Hepatocyte (in vitro differentiated cells): ENCODE measurements at places on chromosomes 5 and 9.

DNA sequence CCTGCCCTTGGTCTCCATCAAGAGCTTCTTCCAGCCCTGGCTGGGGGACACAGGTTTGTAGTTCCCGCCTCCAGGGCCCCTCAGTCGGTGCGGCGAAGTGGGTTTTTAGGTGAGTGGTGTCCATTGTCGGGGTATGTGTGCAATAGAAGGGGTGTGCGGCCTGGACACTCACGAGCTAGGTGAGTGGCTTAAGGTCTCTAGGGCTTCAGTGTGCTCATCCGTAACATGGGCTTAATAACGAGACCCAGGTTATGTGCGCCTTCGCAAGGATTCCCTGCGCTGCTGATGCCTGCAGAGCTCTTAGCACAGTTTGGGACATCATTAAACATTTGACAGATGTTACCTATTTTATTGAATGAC, 656 bp downstream of the CEP78 start:
- DNase-seq = no peak

DNA sequence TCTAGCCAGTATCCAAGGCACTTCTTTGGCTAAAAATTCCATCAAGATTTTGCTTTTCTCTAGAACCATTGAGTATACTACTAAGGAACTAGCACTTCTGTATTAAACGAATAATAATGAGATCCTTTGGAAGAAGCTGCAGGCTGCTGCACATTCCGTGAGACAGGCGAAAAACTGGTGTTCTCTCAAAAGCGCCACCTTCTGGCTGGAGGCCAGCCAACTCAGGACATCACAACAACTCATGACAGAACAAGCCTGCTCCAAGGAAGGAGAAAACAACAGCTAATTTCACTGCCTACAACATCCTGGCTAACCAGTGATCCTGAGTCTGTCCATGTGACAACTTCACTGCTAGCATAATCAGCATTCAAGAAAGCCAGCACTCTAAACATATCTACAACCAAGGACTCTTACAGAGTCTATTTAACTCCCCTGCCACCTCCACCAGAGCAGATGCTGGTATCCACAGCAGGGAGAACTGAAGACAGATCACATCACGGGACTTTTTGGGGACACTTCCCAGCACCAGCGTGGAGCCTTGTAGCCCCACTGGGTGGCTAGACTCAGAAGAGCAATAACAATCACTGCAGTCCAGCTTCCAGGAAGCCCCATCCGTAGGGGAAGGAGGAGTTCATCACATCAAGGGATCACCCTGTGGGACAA, 150.5 kb downstream of the YTHDC2 start:
- peak; percentile 57 for DNase-seq

GRCh38 chr5:138649775-138650174, 74.6 kb upstream of the HSPA9 start:
- DNase-seq = no peak

GRCh38 chr9:109270441-109270840, 50.4 kb downstream of the EPB41L4B start:
- DNase-seq = no peak

DNA sequence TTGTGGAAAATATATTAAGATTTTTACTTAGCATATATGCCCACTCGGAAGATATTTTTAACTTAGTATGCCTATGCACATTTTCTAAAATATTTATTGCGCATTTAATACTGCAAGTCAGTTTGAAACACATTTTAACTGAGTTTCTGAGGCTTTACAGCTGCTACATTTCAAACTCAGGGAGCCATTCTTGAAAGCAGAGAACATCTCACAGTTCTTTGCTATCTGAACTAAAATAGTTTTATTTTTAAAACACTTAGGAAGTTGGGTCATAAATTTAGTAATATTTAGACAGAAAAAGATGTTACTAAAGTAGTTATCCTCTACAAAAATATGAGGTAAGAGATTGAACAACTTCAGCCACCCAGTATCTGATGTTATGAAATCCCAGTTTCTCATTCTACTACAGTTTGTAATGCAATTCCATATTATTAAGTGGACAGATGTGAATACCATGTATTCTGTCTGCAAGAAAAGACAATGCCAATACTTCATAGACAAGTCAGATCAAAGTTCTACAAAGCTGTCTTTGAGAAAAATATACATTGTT, 409.9 kb upstream of the EDIL3 start:
- DNase-seq = no peak

GRCh38 chr5:101904736-101905135, 391.3 kb downstream of the SLCO4C1 start:
- DNase-seq = no peak

DNA sequence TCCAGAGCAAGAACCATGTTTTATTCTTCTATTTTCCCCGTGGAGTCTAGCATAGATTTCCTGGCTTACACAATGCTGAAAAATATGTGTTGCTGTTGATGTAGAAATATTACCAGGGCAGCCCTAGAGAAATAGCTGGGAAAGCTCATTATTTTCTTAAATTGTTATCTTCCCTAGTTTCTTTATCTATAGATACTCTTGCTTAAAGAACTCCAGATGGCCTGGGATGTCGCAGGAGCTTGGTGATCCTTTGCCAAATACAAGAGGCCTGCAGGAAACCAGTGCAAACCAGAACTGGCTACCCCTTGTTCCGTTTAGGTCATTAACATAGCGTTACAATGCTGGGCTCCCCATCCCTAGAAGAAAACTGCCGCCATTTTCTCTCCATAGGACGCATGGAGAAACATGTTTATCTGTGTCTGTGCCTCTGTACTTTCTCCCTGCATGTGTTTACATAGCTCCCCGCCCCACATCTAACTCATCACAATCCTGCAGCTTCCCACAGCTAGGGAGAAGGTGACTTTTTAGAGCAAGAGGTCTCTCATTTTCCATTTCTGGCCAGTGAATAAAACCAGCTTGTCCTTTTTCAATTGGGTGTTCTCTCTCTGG, 6.4 kb downstream of the PRLR start:
- DNase-seq = peak; percentile 46

GRCh38 chr9:110801426-110801825, 132.8 kb downstream of the MUSK start:
- no peak for DNase-seq

DNA sequence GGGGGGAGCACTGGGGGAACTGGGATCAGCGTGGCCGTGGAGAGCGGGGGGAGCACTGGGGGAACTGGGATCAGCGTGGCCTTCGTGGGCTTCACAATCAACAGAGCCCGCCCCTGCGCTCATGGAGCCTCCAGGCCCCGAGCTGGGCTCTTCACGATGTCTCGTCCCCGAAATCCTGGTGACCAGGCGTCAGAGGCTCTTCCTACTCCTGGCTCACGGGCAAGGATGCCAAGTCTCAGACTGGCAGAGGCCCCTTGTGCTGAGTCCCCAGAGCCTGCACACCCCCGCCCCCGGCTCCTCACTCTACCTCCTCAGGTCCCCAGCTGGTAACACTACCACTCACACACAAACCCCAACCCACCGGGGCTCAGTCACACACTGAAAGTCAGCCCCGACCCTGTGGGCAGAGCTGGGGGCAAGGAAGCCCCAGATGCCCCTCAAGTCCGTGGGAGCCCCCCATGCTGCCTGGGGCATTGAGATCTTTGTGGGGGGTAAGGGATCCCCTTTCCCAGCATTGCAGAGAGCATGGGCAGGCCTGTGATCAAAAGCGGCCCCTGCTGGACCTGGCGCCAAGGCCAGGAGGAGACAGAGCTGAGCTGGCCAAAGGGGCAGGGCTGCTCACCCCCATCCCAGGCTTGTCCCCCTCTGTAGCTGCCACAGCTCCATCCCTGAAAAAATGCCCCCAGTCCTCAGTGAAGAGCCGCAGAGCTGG, 26.7 kb downstream of the LHX3 start:
- no peak for DNase-seq

GRCh38 chr5:103546858-103547257, 15.7 kb downstream of the NUDT12 start:
- DNase-seq = no peak

GRCh38 chr5:145015146-145015545, 820.0 kb downstream of the PRELID2 start:
- DNase-seq = no peak
